Activated CD4-positive, alpha-beta T cell treated with anti-CD3 and anti-CD28 coated beads for 1 hour (primary cell): ENCODE measurements at places on chromosomes 12 and 14.

- DNase-seq: no peak
These were observed 211.7 kb downstream of the TMTC2 start for GRCh38 chr12:82898441-82898840.

DNA sequence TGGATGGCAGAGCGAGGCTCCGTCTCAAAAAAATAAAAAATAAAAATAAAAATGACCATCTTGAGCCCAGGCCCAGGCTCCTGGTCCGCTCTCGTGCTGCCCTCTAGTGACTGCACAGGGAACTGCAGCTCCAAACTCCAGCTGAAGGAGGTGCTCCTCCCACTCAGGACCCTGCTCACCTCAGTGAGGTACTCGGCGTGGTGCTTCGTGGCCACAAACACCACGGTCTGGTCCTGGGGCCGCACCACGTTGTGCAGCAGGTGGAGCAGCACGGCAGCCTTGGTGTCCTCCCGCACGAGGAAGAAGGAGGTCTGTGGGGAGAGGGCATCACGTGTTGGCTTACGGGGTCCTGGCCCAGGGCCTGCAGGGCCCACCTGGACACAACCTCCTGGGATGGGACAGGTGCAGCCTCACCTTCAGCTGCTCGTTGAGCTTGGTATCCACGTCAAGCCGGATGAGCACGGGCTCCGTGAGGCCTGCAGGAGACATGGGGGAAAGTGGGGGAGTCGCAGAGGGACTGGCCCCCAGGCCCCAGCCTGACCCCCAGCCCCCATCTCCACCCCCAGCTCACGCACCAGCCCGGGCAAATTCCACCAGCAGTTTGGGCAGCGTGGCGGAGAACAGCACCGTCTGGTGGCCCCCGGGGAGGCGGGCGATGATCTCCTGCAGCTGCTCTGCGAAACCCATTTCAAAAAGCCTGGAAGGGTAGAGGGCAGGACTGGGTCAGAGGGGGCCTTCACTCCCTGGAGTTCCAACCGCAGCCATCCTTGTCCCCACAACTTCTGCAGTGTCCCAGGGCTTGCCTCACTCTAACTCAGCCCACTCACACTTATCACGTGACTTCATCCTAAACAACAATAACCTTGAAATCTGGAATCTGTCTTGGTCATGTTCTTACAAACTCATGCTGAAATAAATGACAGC, 10.6 kb downstream of the DDX54 start:
- peak; percentile 60 for DNase-seq

DNA sequence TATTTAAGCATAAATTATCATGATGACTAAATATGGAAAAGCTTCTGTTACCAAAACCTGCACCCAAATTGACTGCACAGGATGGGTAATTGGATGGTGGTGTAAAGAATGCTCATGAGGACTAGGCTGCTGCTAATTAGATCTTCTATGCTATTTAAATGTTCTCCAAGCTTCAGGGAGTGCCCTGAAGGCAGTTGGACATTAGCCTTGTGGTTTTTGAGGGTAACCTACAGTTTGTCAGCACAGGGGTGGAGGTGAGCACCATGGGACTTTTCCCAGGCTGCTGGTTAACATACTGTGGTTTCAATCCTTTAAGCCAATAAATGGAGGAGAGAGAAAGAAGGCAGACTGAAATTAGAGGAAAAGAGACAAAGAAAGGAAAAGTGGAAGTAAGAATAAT, 145.0 kb downstream of the WIF1 start:
- DNase-seq: no peak

GRCh38 chr12:108511633-108512540, 3.2 kb upstream of the FICD start:
- DNase-seq: peak; percentile 62

GRCh38 chr12:23043646-23044045, 418.7 kb downstream of the ETNK1 start:
- no peak for DNase-seq
